ENCODE measurements at places on chromosomes 1 and 21. TPM values are rescaled to one million over a fixed set of nuclear protein-coding genes. Genes with fewer than 3 reads are reported as not detected.

DNA sequence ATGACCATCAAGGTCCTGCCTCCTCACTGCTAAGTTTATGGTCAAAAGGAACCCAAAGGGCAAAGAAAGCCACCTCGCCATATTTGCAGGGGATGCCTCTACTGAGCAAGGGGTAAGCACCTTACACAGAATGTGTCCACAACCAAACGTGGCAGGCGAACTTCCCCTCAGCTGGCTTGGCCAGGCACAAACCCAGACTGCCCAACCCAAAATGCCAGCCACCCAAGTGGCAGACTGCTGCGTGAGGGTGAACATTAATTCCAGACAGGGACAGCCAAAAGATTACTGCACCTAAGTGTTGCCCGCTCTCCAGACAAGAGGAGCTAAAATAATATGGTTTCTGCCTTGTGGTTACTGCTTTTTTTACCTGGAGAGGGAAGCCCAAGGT, 16.0 kb downstream of the ZNF697 start:
- no peak for DNase-seq
- no peak overlapping the region for H3K27ac ChIP-seq
- no peaks in the 10 kb centered on the region for H3K27me3 ChIP-seq
- H3K4me1 ChIP-seq: peaks cover 18% of the 10 kb centered on the region
- H3K36me3 ChIP-seq: peaks cover 2% of the 10 kb centered on the region

DNA sequence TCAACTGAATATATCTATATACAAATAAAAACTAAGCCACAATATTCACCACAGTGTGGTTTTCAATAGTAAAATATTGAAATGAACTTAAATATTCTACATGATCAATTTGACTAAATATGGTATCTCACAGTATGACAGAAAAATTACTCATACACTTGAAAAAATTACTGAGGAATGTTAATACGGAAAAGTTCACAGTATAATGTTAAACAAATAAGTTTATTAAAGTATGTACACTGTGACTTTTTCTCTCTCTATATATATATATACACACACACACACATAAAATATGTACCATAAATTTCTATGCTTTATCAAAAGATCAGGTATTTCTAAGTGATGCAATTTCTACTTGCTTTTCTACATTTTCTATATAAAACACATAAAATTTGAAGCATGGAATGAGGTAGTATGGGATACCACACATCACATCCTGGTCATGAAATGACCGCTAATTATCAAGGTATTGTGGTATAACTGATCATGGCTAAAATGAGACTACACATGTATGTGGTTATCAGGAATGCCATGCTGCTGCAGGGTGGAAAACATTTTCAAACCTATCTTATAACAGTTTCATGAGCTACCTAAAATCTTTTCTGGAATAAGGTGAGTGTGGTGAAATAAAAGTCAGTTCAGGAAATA, 102.3 kb downstream of the CDC42BPA start:
- no peak overlapping the region for H3K27ac ChIP-seq
- no peak for DNase-seq
- no peak overlapping the region for H3K4me3 ChIP-seq
- no peaks in the 10 kb centered on the region for H3K36me3 ChIP-seq
- H3K27me3 ChIP-seq: no peaks in the 10 kb centered on the region

DNA sequence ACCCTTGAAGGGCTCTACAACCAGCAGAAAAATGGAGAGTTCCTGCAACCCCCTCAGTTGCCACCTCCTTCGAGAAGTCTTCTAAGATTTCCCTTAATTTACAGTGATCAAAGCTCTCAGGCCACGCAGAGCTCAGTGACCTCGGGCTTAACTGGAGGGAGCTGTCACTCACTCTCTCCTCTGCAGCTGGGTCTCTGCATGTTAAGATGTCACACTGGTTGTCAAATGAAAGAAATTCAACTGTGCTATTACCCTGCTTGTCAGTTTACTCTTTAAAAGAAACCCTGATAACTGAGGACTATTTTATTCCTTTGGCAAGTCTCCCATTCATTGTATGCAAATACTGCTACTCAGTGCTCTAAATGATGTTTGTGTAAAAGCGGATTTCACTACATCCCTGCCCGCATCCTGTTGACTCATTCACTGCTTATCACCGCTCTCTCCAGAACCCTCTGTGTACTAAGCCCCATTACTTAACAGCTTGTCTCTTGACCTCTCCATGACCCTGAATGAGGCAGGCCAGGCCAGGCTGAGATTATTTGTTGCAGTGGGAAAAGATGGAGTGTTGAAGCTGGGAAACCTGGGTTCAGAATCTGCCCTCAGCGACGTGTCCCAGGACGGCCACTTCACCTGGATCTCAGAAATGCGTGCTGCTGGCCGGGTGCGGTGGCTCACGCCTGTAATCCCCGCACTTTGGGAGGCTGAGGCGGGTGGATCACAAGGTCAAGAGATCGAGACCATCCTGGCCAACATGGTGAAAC, 13.7 kb downstream of the DHRS3 start:
- H3K27ac ChIP-seq: no peak overlapping the region
- no peaks in the 10 kb centered on the region for H3K27me3 ChIP-seq
- no peak overlapping the region for H3K4me3 ChIP-seq
- H3K36me3 ChIP-seq: no peaks in the 10 kb centered on the region
- peaks cover 21% of the 10 kb centered on the region for H3K4me1 ChIP-seq
- no peak for DNase-seq

- no peak for DNase-seq
- H3K27me3 ChIP-seq: no peaks in the 10 kb centered on the region
- no peak overlapping the region for H3K4me3 ChIP-seq
- no peak overlapping the region for H3K27ac ChIP-seq
- H3K4me1 ChIP-seq: peaks cover 1% of the 10 kb centered on the region
Measured at GRCh38 chr1:208161005-208161404, 83.2 kb downstream of the PLXNA2 start.

GRCh38 chr1:243748706-243749283, 101.2 kb downstream of the AKT3 start:
- H3K4me3 ChIP-seq: no peak overlapping the region
- no peaks in the 10 kb centered on the region for H3K36me3 ChIP-seq
- DNase-seq: peak; percentile 54
- no peaks in the 10 kb centered on the region for H3K4me1 ChIP-seq

DNA sequence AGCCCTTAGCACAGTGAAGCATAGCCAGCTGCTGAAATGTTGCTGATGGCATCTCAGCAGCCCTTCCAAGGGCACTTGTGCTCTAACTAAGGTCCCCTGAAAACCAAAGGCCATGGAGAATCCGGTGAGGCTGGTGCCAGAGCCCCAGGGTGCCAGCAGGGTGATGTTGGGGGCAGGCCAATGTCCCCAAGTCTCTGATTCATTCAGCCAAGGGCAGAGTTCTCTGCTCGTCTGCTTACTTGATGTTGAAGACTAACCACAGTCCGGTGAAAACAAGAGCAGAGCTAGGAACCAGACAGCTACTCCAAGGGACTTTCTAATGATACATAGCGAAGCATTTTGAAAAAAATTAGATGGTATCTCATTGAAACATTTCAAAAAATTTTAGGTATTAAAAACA, 149.8 kb downstream of the ZZZ3 start:
- no peaks in the 10 kb centered on the region for H3K27me3 ChIP-seq
- no peak for DNase-seq
- H3K36me3 ChIP-seq: no peaks in the 10 kb centered on the region
- H3K4me3 ChIP-seq: no peak overlapping the region

GRCh38 chr1:246434335-246434734, 72.7 kb downstream of the SMYD3 start:
- no peak overlapping the region for H3K4me3 ChIP-seq
- no peaks in the 10 kb centered on the region for H3K36me3 ChIP-seq
- H3K4me1 ChIP-seq: peaks cover 6% of the 10 kb centered on the region

GRCh38 chr1:232108598-232108997, 482.0 kb downstream of the DISC1 start:
- no peak for DNase-seq
- no peak overlapping the region for H3K27ac ChIP-seq
- no peaks in the 10 kb centered on the region for H3K4me1 ChIP-seq
- no peaks in the 10 kb centered on the region for H3K36me3 ChIP-seq

GRCh38 chr1:77876884-77877283, 11.5 kb upstream of the NEXN start:
- no peak overlapping the region for H3K27ac ChIP-seq
- DNase-seq: no peak
- no peak overlapping the region for H3K4me3 ChIP-seq
- H3K4me1 ChIP-seq: peaks cover 13% of the 10 kb centered on the region
- no peaks in the 10 kb centered on the region for H3K27me3 ChIP-seq

- H3K36me3 ChIP-seq: no peaks in the 10 kb centered on the region
- DNase-seq: no peak
- H3K27ac ChIP-seq: peak overlapping the region; percentile 47
- H3K27me3 ChIP-seq: no peaks in the 10 kb centered on the region
- H3K4me1 ChIP-seq: peaks cover 19% of the 10 kb centered on the region
- H3K4me3 ChIP-seq: peak overlapping the region; percentile 68
Measured at GRCh38 chr1:14924455-14925331, 228.9 kb upstream of the TMEM51 start.

Gene PSMA5
- polyA plus RNA-seq: 111 TPM

Gene CR1L
- polyA plus RNA-seq: not detected

Gene KCNH1
- 0.03 TPM for polyA plus RNA-seq

Gene ADGRB2
- 0.96 TPM for polyA plus RNA-seq

Gene CD53
- 0.58 TPM for polyA plus RNA-seq

Gene SYDE2
- 1.8 TPM for polyA plus RNA-seq

Gene SLC22A15
- polyA plus RNA-seq: 9.3 TPM

Gene OXCT2
- polyA plus RNA-seq: not detected

Gene RORC
- polyA plus RNA-seq: 0.12 TPM

Gene TNFRSF25
- polyA plus RNA-seq: 12.4 TPM

Gene TMEM52
- 0.10 TPM for polyA plus RNA-seq
